Fibroblast of lung (primary cell): ENCODE measurements at places on chromosomes 6 and 20. TPM values are rescaled to one million over a fixed set of nuclear protein-coding genes. Genes with fewer than 3 reads are reported as not detected.

PNPLA1 gene
- 0.02 and 0.07 TPM in 2 replicates for polyA plus RNA-seq

- H3K36me3 ChIP-seq: no peaks in the 10 kb centered on the region
- no peak for DNase-seq
- H3K27me3 ChIP-seq: peaks cover 19% of the 10 kb centered on the region
- no peaks in the 10 kb centered on the region for H3K4me1 ChIP-seq
- no peak overlapping the region for H3K4me3 ChIP-seq
- no peak overlapping the region for H3K27ac ChIP-seq
These were observed 30.8 kb upstream of the CSNK2A1 start for GRCh38 chr20:574297-574942.

GRCh38 chr6:16973545-16974386 is 128.1 kb upstream of the STMND1 start:
- no peak overlapping the region for H3K27ac ChIP-seq
- DNase-seq: no peak
- H3K4me1 ChIP-seq: peaks cover 9% of the 10 kb centered on the region
- H3K36me3 ChIP-seq: no peaks in the 10 kb centered on the region
- peaks cover 3% of the 10 kb centered on the region for H3K27me3 ChIP-seq

PPP1R3G gene
- 0.10 and 0.72 TPM in 2 replicates for polyA plus RNA-seq

DNA sequence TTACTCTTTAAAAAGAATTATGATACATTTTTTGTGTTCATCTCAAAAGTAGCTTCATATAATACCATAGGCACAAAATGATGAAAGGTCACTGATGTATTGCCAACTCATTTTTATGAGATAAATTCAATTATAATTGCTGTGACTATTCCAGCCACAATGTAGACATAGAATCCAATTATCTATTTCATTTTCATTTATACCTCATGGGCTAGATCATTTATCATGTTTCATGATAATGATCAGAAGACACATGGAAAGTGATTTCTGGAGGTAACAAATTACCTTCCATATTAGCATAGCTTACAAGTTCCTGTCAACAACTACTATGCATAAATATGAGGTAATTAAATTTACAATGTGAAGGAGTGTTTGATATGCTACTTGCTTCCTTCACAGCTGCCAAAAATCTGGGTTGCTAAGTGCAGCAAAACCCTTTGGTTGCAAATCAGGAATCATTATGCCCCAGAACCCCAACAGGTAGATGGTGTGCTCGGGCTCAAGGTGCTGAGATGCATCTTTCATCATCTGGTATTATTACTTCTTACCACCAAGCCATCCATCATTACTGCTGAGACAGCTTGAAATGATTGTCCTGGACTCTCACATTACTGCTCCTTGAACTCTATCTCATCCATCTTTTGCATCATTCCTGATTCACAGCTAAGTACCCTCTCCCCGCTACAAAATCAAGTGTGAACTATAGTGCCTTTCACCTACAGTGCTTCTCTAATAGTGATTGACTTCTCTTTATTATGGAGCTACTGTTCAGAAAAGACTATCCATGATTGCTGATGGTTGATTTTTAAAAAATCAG is 306.0 kb upstream of the THEMIS start:
- DNase-seq: no peak
- no peak overlapping the region for H3K27ac ChIP-seq
- H3K36me3 ChIP-seq: no peaks in the 10 kb centered on the region
- no peak overlapping the region for H3K4me3 ChIP-seq
- H3K4me1 ChIP-seq: peaks cover 11% of the 10 kb centered on the region
- no peaks in the 10 kb centered on the region for H3K27me3 ChIP-seq

SMIM28 gene
- not detected in 2 replicates for polyA plus RNA-seq

- no peaks in the 10 kb centered on the region for H3K27me3 ChIP-seq
- DNase-seq: no peak
- H3K4me3 ChIP-seq: no peak overlapping the region
- no peak overlapping the region for H3K27ac ChIP-seq
These were observed 63.9 kb downstream of the ZMYND8 start for GRCh38 chr20:47292581-47292980.

DNA sequence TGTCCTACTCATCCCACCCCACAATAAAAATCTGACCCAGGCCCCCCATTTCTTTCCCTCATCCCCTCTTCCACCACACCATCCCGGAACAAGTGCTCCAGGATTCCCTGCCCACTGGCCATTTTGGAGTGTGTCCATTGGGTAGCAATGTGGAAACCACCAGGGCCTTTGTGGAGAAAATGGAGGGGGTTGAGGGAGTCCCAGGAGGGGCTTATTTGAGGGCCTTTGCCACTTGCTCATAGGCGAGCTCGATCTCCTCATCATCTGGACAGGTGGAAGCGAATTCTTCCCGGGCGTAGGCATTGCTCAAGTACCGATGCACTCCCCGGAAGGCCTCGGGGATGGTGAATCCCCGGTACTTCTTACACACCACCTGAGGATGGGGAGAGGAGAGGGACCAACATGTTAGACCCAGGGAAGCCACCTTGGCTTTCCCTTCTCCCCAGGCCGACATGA is 1.6 kb upstream of the DDAH2 start:
- H3K4me3 ChIP-seq: peak overlapping the region; percentile 68
- peak overlapping the region; percentile 76 for H3K27ac ChIP-seq
- peaks cover 34% of the 10 kb centered on the region for H3K36me3 ChIP-seq
- H3K27me3 ChIP-seq: no peaks in the 10 kb centered on the region
- DNase-seq: no peak

GRCh38 chr6:149488815-149489214 is 4.0 kb upstream of the ZC3H12D start:
- no peak overlapping the region for H3K4me3 ChIP-seq
- H3K27me3 ChIP-seq: no peaks in the 10 kb centered on the region
- H3K36me3 ChIP-seq: no peaks in the 10 kb centered on the region
- peak; percentile 39 for DNase-seq
- no peak overlapping the region for H3K27ac ChIP-seq
